ENCODE measurements at places on chromosomes 2 and 18.

- DNase-seq, result no peak
These were observed 91.5 kb downstream of the ALK start for GRCh38 chr2:29829841-29830240.

DNA sequence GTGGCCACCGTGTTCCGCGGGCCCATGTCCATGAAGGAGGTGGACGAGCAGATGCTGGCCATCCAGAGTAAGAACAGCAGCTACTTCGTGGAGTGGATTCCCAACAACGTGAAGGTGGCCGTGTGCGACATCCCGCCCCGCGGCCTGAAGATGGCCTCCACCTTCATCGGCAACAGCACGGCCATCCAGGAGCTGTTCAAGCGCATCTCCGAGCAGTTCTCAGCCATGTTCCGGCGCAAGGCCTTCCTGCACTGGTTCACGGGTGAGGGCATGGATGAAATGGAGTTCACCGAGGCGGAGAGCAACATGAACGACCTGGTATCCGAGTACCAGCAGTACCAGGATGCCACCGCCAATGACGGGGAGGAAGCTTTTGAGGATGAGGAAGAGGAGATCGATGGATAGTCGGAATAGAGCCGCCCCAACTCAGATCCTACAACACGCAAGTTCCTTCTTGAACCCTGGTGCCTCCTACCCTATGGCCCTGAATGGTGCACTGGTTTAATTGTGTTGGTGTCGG, 17.7 kb downstream of the TUBB6 start:
- DNase-seq, result no peak

GRCh38 chr2:134713176-134713575, 5.6 kb downstream of the TMEM163 start:
- no peak for DNase-seq

DNA sequence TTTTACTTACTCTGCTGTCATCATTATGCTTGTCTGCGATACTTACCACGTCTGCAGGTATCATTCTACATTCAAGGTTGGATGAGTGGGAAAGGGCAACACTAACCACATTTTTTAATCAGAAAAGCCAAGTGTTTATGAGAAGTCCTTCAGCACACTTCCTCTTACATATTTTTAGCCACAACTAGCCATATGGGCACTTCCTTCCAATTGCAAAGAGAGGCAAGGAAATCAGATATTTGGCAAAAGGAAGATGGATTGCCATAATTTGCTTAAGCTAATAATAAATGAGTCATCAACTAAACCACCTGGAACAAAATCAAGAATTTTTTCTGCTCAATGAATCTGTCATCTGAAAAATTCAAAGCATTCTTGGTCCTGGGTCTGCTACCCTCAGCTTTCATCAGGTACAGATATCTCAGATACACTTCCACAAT, 16.7 kb upstream of the MRO start:
- DNase-seq, result no peak

GRCh38 chr18:43465483-43465882, 188.2 kb upstream of the SYT4 start:
- no peak for DNase-seq

GRCh38 chr2:179562330-179562885, 297.8 kb upstream of the SESTD1 start:
- DNase-seq, result no peak

DNA sequence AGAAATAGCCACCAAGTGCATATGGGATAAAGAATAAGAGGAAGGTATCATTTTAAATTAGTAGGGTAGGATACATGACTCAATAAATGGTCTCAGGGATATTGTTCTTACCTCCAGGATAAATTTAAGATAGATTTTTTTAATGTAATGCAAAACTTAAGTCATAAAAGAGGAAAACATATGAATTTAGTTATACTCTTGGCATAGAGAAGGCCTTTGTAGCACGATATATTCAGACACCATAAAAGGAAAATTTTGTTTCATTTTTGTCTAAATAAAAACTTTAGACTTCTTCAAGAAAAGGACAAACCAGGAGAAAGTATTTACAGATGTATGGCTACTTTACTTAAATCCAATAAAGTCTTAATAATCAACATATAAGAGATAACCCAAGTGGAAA, 78.5 kb upstream of the CAB39 start:
- DNase-seq, result no peak

DNA sequence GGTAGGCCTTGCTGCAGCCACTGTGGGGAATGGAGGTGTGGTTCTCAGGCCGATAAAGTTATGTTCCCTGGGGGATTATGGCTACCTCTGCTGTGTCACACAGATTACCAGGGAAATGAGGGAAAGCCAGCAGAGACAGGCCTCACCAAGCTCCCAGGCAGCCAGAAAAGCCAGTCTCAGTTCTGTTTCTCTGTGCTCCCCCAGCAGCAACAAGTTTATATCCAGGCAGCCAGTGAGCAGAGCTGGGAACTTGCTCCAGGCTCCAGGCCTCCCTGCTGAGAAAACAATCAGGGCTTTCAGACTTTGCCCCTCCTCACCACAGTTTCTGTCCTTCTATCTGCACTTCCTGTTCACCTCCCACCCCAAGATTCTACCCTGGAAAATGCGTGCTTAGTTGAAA, 596.6 kb upstream of the GYPC start:
- DNase-seq, result no peak

GRCh38 chr18:22977847-22978701, 44.9 kb downstream of the RBBP8 start:
- DNase-seq, result no peak

- DNase-seq, result no peak
These were observed 2.0 kb downstream of the IDH1 start for GRCh38 chr2:208252716-208253492.

DNA sequence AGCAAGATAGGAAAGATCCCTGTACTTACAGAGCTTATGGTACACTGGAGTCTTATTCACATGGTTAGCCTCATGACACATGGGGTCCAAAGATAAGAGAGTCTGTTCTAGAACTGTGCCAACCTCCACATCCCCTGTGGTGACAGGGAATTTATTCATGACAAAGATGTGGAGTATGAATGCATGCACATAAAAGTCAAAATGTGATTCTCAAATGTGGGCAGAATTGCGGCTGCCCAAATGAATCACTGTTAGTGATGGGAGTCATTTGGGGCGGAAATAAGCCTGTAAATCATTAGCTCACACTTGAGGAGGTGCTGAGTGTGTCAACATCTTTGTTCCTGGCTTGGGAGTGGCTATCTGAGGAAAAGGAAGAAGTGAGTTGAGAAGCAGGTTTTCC, 560.6 kb downstream of the SLC4A3 start:
- DNase-seq, result no peak

Data from T-helper 9 cell (primary cell).